ENCODE measurements at places on chromosomes 13 and 19.

DNA sequence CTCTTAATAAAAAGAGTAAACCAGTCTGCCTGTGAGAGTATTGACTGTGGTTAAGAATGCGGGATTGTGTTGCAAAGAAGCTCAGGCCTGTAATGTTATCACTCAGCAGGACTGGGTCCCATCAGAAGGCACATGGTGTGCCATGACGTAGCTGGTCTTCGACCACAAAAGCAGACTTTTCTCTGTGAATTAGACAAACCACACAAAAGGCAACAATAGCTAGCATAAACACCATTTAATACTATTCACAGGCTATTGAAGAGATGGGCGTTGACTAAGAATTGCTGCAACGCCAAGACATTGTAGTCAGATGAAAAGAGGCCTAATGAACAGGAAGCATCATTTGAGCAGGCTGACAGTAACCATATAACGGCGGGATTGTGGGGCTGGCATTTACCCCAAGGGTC is 235.6 kb upstream of the SOX21 start:
- no peak for DNase-seq

GRCh38 chr13:90120026-90120425 is 1227.5 kb upstream of the MIR17HG start:
- DNase-seq = no peak

- peak; percentile 96 for DNase-seq
These were observed at the start of gene BAX for GRCh38 chr19:48954595-48955307. BAX (plus strand) TSS chr19:48954875; CDS start chr19:48954929, 54 bp downstream.

- no peak for DNase-seq
These were observed 3.6 kb downstream of the IRF3 start for GRCh38 chr19:49662011-49662410.

DNA sequence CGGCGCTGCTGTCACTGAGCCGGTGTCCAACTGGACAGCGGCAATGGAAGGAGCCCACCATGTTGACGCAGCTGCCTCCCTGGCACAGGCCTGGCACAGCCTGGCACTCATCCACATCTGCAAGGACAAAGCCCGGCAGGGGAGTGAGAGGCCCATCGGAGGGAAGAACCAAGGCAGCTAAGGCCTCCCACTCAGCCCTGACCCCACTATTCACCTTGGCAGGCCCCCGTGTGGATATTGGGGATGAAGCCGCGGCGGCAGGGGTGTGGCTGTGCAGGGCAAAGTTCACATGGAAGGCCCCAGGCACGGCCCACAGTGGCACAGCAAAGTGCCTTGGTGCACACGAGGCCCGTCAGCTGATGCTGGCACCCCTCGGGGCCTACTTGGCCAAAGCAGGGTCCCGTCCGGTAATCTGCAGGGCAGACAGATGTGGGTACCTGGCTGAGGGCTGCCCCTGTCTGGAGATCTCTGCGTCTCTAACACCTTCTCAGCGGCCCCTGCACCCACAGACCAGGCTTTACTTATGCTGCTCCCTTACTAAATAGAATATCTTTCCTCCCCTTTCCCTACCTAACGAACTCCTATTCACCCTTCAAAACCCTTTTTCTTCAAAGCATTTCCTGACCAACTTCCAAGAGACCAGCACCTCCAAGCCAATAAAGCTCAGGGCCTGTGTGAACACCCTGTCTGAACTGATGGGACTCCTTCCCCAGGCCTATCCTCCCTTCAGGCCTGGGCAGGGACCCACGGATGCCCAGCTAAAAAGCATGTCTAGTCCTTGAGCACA is 7.5 kb downstream of the FBN3 start:
- no peak for DNase-seq

DNA sequence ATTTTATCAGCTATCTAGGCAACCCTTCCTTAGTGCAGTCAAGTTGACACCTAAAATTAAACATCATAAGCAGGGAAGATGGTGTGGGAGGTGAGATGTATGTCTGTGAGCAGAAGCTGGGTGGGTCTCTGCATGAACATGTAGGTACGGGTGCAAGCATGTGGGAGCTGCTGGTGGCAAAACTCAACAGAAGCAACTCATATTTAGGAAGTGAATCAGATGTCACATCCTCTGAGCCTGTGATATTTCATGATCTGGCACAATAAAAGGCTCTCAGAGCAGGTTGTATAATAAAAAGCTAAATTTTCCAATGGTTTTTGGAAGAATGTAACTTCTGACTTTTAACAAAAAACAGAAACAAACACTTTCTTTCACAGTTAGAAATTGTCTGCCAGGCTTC is 44.4 kb downstream of the C1QTNF9 start:
- no peak for DNase-seq

DNA sequence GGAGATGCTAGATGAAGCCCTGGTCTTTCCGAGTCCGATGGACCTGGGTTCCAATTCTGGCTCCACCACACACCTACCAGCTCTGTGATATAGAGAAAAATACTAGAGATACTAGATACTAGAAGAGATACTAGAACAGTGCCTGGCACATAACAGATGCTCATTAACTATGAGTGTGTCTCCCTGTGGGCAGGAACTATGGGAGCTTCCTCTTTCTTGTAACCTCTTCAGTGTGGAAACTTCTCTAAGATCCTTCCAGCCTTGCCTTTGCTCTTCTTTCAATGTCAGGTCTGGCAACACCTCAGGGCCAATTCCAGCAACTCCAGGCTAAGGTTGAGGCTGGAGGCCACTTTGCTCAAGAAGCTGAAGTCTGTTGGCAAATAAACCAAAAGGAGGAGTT is 143.9 kb downstream of the KATNAL1 start:
- DNase-seq = no peak

- peak; percentile 81 for DNase-seq
These were observed at the start of gene ZNF223 for GRCh38 chr19:44051650-44052402. ZNF223 (plus strand) TSS chr19:44052036; CDS start chr19:44055177, 3,141 bp downstream.

DNA sequence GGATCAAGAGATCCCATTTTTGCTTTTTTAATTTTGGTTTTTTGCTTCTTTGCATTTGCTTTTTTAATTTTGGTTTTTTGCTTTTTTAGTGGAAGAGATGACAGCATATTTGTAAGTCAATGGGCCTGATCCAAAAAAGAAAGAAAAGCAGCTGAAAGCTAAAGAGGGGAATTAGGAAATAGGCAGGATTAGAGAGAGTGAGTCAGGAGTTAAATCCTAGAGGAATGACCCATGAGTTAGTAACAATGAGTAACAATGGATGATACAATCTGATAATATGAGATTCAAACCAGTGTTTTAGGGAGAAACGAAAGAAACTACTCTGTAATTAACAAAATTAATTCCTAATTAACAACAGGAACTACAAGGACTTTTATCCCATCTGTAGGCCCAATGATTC is 111.2 kb upstream of the SGCG start:
- no peak for DNase-seq

GRCh38 chr19:2494447-2495129 is 18.7 kb downstream of the GADD45B start:
- peak; percentile 54 for DNase-seq

- no peak for DNase-seq
These were observed 4.3 kb upstream of the LRFN3 start for GRCh38 chr19:35931874-35932202.

GRCh38 chr13:110376120-110376519 is 69.0 kb downstream of the COL4A2 start:
- no peak for DNase-seq

DNA sequence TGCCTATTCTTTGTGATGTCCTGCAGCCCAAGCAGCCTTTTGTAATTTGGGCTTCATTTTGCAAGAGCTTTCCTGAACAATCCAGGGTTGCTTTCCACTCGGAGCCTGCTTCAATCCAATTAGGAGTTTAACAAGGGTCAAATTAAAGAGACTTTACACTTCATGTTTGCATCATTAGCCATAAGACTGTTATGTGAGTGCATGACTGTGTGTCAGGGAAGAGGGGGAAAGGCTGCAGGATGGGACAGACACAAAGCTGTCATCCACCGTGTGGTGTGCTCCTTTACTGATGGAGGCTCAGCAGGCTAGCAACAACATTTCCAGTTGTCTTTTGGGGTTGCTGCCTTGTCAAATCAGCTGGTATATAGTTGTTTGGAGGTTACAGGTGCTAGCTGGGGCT is 23.7 kb upstream of the MAB21L1 start:
- no peak for DNase-seq

DNA sequence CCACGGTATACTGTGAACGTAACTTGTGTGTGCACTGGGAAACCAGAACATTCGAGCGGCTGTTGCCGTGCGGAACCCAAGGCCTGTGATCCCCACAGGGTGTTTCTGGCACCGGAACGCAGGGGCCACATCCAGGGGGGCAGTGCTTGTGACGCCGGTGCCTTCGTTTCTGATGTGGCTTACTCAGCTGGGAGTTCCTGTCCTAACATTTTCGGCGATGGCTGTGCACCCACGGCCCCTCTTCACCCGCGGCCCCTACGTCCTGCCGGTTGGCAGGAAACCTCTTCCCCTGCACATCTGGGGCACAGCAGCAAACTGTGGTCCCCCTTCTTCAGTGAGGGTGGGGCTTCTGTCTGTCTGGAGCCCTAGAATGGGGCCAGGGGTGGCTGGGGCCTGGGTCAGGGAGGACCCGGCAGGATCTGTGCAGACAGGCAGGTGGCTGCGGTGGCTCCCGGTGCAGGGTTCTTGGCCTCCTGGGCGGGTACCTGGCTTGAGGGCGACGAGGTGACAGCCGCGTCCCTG is 26.2 kb downstream of the CSNK1G2 start:
- DNase-seq = peak; percentile 17

- DNase-seq = peak; percentile 57
These were observed 6.7 kb downstream of the RGCC start for GRCh38 chr13:41463838-41464602.

GRCh38 chr13:80498433-80498832 is 157.5 kb upstream of the SPRY2 start:
- no peak for DNase-seq

GRCh38 chr13:88857256-88857655 is 1186.1 kb downstream of the SLITRK5 start:
- DNase-seq = no peak

DNA sequence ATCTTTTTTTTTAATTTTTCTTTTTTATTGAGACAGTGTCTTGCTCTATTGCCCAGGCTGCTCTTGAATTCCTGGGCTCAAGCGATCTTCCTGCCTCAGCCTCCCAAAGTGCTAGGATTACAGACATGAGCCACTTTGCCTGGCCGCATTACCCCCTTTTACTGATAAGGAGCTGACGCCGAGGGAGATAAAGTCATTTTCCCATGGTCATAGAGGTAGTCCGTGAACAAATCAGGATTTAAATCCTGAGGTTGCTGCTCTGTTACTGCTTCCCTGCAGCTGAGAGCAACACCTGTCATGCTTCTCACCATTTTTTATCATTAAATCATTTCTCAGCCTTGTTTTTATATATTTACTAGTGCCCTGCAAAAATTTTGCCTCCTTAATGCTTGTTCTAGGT is 7.4 kb downstream of the CYSLTR2 start:
- DNase-seq = no peak

GRCh38 chr13:32033744-32034143 is 2.2 kb downstream of the FRY start:
- DNase-seq = no peak

- peak; percentile 87 for DNase-seq
These were observed 6.8 kb upstream of the ARRDC2 start for GRCh38 chr19:18000915-18001776.

DNA sequence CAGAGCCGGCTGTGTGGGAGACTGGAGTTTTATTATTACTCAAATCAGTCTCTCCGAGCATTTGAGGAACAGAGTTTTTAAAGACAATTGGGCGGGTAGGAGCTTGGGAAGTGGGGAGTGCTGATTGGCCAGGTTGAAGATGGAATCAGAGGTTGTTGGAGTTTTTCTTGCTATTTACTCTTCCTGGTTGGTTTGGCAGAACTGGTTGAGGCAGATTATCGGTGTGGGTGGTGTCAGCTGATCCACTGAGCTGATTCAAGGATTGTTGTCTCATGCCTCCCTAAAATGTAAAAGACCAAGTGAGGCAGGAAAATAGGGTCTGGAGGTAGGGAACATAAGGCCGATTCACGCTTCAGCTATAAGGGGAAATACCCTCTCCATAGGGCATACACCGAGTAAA is 1.3 kb upstream of the TDRD12 start:
- DNase-seq = no peak

DNA sequence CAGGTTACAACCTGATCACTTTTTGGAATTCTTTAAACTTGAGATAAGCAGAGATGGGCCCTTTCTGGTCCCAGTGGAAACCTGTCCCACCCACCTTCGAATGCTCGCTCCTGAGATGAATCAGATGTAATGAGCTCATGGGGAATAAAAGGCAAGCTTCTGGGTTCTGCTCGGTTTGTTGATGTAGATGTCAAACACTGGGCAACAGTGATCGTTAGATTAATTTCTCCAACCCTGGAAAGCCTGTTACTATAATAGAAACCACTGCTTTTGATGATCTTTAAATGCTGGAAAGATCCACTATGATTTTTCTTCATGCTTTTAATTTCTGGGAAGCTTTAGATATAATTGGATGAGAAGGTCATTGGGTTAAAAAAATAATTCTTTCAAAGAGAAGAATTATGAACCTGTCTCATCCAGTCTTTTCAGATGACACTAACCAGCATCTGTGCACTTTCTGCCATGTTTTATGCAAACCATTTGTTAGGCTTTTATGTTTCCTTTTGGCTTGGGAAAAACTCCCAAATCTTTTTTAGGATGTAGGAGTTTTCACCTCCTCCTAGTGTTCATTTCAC is 49.3 kb downstream of the B3GLCT start:
- DNase-seq = no peak

- peak; percentile 88 for DNase-seq
These were observed 510 bp upstream of the PCDH9 start for GRCh38 chr13:67230404-67231288.

- DNase-seq = no peak
These were observed 839 bp downstream of the MPHOSPH8 start for GRCh38 chr13:19634256-19634740.

DNA sequence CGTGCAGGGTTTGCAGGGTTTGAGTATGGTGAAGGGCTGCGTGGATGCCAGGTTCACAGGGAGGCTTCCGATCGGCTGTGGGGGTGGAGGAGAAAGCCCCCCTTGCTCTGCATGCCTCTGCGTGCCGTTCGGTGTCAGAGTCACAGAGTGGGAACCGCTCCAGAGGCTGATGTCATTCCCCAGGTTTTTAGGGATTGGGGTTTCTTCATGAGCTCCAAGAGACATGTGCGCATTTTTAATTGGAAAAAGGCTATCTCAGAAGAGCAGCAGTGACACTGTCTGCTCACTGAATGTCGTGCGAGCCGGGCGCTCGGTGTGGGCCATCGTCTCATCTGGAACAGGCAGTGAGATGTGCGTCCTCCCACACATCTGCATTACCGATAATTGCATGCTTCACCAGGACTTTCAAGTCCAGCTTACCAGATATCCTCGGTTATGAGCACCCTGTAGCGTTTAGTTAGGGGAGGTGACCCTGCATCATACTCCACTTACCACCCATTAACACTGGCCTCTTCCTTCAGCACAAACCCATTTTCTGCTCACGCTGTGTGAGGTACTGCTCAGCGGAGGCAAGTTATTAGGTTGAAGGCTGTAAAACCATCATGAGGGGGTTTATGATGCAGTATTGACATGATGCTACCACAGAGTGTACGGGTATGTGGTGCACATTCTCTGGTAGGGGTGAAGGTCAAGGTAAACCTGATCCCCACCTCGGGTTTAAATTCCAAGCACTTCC is 1.7 kb downstream of the MCF2L start:
- no peak for DNase-seq

Measured in stimulated activated CD4-positive, alpha-beta T cell treated with anti-CD3 and anti-CD28 coated beads, Interleukin-4, amount 100 ng/mL, for 24 hours (primary cell).